NCI-H460 (cell line): ENCODE measurements at places on chromosomes 16 and 17. TPM values are rescaled to one million over a fixed set of nuclear protein-coding genes. Genes with fewer than 3 reads are reported as not detected.

GRCh38 chr17:80938556-80938955 lies 53.1 kb upstream of the CHMP6 start:
- DNase-seq = no peak

- DNase-seq = no peak
Measured at GRCh38 chr17:22310717-22311686, 618.7 kb downstream of the KCNJ18 start.

GRCh38 chr16:23286131-23286532 lies 16.0 kb upstream of the SCNN1B start:
- no peak for DNase-seq

DNA sequence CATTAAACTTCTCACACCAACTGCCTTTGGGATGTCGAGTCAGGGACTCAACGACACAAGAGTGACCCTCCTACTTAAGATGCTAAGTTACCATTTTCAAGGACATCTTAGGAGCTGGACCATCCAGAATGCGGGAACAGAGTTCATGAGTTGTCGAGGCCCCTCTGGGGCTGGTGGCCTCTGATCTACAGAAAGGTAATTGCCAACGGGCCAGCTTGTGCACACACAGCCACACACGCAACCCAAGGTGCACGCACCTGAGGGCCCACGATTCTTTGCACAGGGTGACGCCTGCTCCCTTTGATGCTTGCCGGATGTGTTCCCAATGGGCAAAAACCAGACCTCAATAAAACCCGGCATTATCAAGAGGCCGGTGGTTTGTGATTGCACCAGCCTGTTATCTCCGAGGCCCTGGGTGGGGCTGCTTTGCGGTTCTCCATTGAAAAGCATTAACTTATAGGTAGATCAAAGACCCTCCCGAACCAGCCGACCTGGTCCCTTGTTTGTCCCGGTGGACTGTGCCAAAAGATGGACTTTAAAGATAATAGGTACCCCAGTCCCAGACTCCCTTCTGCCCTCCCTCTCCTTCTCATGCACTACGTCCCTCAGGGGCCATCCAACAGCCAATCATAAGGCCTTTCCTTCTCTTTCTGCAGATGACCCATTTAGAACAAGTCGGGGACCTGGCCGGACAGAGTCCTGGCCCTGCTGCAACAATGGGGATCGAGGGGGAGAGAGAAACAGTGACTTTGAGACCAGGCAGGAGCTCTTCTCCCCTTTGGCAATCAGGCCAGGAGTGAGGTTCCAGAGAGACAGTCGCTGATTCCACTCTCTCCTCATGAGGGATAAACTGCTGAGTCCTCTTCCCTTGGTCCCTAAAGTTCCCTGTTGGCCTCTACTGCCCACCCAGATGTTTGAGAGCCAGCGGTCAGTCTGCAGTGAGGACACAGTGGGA lies 292.5 kb downstream of the SOX9 start:
- no peak for DNase-seq

- DNase-seq = no peak
Measured at GRCh38 chr16:82135844-82136243, 34.2 kb downstream of the MPHOSPH6 start.

Gene ABCA6
- 0.30 and 0.63 TPM in 2 replicates for total RNA-seq

Gene EARS2
- total RNA-seq = 28.9 and 32.4 TPM in 2 replicates

Gene CDRT15L2
- not detected in 2 replicates for total RNA-seq
